ENCODE measurements at places on chromosomes 11 and 22.

DNA sequence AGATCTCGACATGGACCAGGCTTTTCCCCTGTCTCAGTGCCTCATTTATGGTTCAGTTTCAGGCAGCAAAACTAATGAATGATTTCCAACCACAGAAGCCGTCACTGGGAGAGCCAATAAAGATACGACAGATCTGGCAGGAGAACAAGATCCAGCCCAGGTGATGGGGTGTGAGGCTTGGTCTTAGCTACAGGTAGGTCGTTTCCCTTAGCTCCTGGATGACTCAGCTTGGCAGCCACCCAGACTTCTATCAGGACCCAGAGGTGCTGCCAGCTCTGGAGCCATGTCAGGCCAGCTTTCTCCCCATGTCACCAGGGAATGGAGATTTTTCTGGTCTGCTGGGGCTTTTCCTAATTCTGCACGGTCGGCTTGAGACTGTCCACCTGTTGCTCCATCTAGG, 36.3 kb upstream of the APOBEC3A start:
- DNase-seq = no peak

DNA sequence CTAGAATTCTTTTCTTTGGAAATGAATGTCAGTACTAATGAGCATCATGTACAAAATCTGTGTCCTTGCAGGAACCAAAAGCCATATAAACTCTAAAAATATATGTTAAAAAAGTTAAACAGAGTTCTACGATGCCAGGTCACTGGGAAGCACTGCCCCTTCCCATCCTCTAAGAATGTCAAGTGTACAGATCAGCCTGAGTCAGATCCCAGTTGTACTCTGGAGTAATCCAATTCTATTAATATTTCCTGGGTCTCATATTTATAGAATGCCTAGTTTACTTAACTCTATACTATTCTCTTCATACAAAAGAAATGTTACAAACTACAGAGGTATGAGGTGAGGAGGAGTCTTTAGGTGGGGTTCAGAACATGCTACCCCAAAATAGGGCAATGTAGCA, 460.1 kb downstream of the DLG2 start:
- no peak for DNase-seq

- no peak for DNase-seq
Observed at GRCh38 chr11:15589070-15589626, 474.4 kb downstream of the INSC start.

GRCh38 chr11:116263019-116263418, 509.8 kb downstream of the BUD13 start:
- no peak for DNase-seq

DNA sequence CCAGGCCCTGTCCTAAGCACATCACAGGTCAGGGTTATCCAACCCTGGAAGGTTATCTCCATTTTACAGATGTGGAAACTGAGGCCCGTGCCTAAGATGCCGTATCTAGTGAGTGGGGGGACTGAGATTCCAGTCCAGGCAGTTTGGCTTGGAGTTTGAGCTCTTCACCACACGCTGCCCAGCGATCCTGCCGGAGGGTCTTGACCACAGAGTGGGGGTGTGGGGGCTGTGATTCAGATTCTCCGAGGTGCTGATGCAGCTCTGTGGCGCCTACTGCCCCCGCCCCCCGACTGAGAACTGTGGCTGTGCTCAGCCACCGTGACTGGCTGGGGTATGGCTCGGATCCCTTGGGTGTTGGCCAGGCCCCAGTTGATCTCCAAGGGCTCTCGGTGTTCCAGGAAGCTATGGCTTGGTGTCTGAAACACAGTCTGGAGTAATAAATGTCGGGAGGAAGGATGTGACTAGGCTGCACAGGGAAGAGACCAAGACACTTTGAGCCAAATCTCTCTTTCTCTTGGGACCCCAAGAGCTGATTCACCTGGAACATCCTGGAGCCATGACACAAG, 60.6 kb upstream of the RASD2 start:
- no peak for DNase-seq

DNA sequence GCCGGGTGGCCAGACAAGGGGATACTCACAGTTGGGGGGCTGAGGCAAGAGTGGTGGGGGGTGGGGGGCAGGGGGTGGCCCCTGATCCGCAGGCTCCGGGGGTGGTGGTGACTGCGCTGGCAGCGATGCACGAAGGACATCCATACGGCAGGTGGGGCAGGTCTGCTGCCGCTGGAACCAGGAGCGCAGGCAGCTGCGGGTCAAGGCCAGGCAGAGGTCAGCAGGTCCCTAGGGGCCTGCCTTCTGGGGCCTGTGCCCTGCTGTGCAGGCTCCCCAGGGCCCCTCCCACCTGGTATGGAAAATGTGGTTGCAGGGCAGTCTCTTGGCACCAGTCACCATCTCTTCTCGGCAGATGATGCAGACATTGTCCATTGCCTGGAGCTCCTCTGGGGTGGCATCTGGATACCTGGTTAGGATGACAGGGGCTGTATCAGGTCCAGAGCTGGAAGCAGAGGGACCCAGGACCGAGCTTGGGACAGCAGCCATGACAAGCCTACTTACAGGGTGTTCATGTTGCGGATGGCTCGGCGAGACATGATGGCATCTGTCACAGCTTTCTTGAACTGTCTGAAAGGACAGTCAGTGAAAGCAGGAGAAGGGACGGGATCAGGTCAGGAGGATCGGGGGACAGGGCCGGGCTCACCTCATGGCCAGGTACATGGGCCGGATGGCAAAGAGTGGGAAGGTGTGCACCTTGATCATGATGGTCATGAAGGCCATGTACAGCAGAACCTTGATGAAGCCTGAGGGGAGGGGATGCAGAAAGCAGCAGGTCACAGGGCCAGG, 3.5 kb downstream of the SYVN1 start:
- DNase-seq = no peak

GRCh38 chr11:74384641-74385040, 13.6 kb downstream of the PGM2L1 start:
- DNase-seq = no peak

- DNase-seq = no peak
Observed at GRCh38 chr11:71120471-71120896, 131.9 kb downstream of the SHANK2 start.

GRCh38 chr11:2696455-2696854, 3.3 kb downstream of the KCNQ1OT1 start:
- DNase-seq = no peak

DNA sequence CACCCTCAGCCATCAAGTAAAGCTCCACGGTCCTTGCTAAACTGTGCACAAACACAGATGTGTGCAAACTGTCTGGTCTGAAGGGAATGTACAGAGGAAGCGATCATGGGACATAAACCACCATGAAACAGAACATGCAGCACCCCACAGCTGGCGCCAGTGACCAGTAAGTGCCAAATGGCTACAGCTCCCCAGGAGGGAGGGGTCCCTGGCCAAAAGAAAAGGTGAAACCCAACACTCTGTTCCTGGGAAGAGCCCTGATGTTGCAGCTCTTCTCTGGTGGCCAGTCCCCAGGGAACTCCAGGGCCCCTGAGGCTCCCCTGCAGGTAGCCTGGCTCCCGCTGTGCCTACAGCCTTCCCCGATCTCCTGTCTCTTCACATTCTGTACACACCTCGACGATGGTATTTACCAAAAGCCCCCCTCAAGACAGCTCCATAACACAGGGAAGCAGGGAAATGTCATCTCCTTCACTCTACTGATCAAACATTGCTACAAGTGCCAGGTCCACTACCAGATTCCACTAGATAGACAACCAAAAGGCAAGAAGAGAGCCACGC, 2.9 kb downstream of the DGCR6L start:
- DNase-seq = no peak

DNA sequence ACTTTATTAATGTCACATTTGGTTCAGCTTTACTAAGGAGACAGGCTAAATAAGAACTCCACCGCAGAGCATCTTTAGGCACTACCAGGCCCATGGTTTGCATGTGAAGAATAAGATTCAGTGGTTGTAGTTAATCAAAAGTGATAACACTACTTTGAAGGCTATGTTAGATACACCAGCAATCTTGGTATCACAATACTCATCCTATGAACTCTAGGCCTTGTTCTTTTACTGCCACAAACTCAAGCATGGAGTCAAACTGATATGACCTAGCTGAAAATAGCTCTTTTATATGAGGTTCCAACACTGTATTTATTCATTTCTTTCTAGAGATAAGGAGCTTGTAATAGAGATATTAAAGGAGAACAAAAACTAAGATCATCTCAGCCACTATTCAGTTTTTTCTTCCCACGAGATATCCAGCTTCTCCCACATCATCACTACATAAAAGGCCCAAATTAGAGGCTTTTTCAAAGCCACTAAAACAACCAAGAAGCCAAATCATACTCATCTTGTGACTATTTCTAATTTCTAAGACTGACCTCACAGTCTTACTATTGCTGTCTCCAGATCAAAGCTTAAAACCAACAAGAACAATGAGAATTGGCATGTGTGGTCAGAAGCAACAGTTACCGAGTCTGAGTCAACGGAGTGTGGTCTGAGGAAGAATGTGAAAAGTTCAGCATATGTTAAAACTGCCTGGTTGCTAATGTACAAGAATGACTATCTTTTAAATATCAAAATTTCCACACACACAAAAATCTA, 25.1 kb upstream of the GUCY1A2 start:
- DNase-seq = no peak

- DNase-seq = no peak
Observed at GRCh38 chr22:23236026-23236425, 55.7 kb downstream of the BCR start.

DNA sequence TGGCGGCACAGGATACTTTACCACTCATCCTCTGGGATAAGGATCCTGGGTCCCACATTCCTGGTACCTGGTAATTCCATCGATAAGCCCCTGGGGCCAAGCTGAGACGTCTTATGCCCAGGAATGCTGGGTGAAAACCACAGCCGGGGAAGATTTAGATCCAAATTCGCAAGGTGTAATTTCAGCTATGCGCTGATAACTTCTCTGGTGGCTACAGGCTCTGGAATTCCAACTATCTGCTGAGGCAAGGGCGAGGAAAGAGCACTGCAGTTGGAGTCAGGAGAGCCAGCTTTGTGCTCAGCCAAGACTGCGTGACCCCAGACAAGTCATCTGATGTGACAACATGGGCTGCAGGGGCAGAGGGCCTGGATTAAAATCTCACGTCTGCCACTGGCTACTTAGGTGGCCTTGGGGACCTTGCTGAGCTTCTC, 9.9 kb upstream of the MYEOV start:
- no peak for DNase-seq

All from activated T-cell treated with anti-CD3 and anti-CD28 coated beads, Interleukin-2, amount 50 U/mL, for 24 hours (primary cell).